SK-N-SH treated with all-trans-retinoic acid at 6 μM for 48 hours (cell line): ENCODE measurements at places on chromosomes 12 and 14.

DNA sequence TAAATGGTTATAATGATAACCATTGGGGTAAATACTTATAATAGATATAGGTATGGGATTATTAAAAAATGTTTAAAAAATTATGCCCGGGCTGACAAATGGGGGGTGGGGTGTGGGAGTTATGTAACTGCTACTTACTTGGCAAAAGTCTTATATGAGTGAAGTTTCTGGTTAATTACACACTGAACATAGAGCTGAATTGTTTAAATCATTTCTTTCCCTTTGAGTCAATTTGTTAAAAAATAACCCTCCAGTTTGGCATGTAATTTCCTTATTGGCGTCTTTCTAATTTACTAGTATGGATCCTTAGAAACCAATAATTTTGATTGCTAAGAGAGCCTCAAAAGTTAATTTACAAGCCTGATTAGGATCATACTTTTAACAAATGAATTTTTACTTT lies 16.7 kb downstream of the PAH start:
- ATAC-seq, result no peak

- ATAC-seq, result peak; percentile 91
Measured at GRCh38 chr12:32533971-32534590, 134.7 kb downstream of the FGD4 start.

- ATAC-seq, result no peak
Measured at GRCh38 chr14:62661818-62662217, 383.4 kb downstream of the KCNH5 start.

GRCh38 chr14:104665657-104666522 lies 23.5 kb upstream of the INF2 start:
- peak; percentile 83 for ATAC-seq

DNA sequence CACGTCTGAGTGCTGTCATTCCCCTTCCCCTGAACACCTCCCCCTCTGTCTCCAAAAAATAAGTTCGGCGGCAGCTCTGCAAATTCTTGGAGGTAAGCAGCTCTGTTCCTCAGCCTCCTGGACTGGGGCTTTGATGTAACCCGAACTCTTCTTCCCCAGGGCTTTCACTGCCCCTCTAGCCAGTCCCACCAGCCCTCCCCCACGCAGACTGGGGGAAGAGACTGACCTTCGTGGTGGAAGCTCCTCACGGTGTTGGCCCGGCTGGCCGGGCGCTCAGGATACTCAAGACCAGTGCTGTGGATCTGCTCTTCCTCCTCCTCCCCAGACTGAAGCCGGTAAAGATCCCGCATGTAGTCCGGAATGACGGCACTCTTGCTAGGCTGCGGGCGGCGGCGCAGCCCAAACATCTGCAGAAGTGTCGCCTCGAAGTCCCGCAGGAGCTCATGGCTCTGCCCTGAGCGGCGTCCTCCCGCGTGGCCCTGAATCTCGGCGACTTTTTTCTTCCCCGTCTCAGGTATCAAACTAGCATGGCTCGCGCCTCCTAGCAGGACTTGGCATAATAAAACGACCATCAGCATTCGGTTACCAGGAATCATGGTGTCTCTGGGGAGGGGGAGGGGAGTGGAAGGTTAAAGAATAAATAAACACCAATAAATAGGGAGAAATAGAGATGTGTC lies 4.9 kb downstream of the BMP4 start:
- ATAC-seq, result no peak

DNA sequence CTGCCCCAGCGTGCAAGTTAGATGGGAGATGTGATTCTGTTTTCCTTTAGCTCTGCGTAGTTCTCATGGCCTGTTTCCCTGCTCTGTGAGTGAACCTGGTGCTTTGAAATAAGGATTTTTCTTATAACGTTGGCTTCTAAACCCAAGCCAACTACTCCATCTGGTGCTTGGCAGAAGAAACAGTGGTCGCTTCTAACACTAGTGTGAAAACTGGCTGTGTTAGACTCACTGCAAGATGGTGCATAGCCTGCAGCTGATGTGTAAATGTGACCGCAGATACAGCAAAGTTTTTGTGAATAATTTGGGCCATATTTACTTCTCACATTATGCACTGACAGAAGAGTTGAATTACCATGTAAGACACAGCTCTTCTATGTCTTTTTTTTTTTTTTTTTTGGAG lies 12.2 kb downstream of the GTF2H3 start:
- ATAC-seq, result no peak

DNA sequence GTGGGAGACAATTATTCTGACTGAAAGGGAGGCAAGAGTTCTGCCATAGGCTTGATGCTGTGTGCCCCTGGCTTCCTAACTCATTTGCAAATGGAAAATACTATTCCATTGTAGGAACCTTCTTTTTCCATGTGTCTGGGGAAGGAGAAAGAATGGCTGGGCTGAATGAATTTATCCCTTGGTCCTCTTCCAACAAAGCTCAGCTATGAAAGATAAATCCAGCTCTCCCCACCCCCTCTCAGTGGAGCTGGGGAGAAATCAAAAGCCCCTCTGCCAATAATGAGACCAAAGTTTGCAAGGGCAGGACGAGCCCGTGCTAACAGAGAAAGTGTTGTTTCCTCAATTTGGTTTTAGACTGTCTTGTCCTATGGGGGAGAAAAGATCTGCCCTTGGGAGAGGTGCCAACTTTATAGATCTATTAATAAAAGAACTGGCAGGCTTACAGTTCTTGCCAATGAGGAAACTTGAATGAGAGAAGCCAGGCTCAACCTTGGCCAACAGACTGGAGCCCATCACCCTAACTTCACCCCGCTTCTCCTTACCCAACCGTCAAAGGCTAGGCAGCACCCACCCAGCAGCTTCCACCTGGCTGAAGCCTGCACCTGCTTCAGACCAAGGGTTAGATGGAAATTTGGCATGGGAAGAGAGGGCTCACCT lies 8.9 kb upstream of the TCL1B start:
- no peak for ATAC-seq

DNA sequence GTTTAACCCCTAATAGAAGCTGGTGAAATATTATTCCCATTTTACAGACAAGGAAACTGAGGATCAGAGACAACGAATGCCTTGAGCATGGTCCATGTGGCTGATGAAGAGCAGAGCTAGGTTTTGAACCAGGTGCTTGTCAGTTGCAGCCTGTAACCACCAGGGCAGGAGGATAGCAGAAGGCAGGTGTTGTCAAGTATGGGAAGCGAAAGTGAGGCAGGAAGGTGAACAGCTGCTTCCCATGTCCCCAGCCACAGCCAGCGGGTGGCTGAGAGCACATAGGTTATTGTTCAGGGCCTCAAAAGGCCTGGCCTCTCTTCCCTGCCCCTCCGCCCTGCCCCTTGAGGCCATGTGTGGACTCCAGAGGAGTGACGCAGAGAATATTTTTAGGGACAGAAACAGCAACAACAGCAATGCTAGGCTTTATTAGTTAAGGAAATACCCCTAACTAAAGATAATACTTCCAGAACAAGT lies 39.6 kb downstream of the IQSEC3 start:
- ATAC-seq, result no peak

- no peak for ATAC-seq
Measured at GRCh38 chr12:109631751-109632150, 58.2 kb downstream of the MVK start.

DNA sequence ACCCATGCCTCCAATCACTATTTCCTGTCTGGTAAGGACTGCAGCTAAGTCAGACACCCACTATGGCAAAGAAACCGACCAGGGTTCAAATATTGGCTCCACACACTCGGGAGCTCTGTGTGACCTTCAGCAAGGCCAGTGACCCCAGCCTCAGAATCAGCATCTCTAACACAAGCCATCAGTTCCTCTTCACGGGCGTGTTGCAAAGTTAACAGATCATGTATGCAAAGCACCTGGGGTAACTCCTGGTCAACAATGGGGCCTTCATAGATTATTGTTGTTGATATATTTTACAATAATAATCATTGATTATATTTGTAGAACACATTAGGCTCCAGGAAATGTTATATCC lies 6.2 kb upstream of the FAM222A start:
- ATAC-seq, result no peak

DNA sequence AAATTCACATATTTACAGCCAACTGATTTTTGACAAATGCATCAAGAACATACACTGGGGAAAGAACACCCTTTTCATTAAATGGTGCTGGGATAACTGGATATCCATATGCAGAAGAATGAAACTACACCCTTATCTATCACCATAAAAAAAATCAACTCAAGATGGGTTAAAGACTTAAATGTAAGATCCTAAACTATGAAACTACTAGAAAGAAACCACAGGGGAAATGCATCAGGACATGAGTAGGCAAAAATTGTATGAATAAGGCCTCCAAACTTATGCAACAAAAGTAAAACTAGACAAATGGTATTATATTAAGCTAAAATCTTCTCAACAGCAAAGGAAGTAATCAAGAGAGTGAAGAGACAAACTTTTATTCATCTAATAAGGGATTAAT lies 242.6 kb downstream of the CPNE8 start:
- ATAC-seq, result no peak

DNA sequence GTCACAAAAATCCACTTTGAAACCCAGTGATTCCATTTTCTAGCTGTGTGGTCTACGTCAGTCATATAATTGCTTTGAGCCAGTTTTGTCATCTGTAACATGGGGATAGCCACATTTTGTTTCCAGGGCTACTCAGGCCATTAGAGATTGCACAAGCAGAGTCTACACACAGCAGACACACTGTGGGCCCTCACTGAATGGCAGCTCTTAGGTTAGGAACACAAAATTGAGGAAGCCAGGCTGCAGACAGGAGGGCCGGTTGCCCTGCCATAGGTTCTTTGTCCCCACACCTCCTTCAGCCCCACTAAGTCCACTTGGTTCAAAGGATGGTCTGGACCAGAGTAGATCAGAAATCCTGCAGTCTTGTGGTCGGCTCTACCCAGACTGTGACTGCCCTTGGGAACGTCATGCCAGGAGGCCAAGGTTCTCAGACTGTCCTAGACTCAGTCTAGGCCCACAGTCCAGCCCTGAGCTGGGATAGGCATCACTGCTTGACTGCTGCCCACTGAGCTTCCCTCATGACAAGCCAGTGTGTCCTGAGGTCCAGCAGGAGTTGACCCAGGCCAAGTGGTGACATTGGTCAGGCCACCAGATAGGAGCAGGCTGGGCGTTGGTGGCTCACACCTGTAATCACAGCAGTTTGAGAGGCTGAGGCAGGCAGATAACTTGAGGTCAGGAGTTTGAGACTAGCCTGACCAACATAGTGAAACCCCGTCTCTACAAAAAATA lies 3.8 kb upstream of the MYH7 start:
- ATAC-seq, result no peak

DNA sequence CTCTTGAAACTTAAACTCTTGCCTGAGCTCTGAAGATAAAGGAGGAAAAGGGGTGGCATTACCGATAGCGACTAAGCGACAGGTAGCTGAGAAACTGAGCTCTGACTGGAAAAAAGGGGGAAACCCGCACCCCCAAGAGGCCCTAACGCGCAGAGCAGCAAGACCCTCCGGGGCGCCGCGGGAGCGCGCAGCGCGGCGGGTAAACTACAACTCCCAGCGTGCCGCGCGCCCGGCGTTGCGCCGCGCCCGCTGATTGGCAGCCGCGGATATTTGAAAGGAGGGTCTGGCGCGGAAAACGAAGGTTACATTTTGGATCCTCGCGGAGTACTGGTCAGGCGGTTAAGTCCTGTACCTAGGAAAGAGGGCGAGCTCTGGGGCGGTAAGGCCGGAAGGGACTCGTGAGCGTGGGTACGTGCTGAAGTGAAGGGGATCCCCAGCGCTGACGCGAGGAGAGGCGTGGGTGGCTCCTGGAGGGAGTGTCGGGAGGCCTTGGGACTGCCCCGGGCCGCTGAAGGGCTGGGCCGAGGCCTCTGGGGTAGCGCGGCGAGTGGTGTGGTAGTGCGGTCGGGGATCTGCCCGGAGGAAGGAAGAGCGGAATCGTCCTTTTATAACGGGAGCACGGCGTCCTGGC lies at the start of gene ESPL1:
TSS of gene ESPL1 (plus strand) at position 301 of the 631 bp plus-strand sequence. CDS start 468 bp downstream, outside the sequence.
- peak; percentile 93 for ATAC-seq

GRCh38 chr12:981176-981828 lies 9.7 kb upstream of the ERC1 start:
- no peak for ATAC-seq

GRCh38 chr14:52043690-52044089 lies 25.2 kb downstream of the NID2 start:
- ATAC-seq, result peak; percentile 77

DNA sequence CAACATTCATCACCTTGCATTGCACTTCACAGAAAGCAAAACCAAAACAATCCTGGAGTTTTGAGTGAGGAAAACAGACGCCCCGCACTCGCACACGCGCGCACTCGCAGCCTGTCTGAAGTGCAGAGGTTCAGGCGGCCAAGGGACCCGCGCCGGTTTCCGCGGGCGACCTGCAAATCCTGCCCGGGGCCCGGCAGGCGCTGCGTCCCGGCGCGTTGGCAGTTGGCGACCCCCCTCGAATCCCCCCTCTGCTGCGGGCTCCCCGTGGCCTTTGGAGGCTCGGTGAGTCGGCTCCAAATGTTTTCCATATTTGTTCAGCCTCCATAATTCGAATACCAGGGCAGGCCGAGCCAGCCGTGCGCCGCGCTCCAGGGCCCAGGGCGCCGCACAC lies at the start of gene SSPN:
TSS of gene SSPN (plus strand) at position 324 of the 391 bp plus-strand sequence. CDS start 100 bp downstream, outside the sequence.
- peak; percentile 60 for ATAC-seq

GRCh38 chr14:95504135-95505029 lies 12.1 kb downstream of the SYNE3 start:
- no peak for ATAC-seq

GRCh38 chr12:3421191-3421978 lies 69.6 kb upstream of the PRMT8 start:
- ATAC-seq, result no peak

- no peak for ATAC-seq
Measured at GRCh38 chr14:68562911-68563250, 230.0 kb downstream of the ZFP36L1 start.

DNA sequence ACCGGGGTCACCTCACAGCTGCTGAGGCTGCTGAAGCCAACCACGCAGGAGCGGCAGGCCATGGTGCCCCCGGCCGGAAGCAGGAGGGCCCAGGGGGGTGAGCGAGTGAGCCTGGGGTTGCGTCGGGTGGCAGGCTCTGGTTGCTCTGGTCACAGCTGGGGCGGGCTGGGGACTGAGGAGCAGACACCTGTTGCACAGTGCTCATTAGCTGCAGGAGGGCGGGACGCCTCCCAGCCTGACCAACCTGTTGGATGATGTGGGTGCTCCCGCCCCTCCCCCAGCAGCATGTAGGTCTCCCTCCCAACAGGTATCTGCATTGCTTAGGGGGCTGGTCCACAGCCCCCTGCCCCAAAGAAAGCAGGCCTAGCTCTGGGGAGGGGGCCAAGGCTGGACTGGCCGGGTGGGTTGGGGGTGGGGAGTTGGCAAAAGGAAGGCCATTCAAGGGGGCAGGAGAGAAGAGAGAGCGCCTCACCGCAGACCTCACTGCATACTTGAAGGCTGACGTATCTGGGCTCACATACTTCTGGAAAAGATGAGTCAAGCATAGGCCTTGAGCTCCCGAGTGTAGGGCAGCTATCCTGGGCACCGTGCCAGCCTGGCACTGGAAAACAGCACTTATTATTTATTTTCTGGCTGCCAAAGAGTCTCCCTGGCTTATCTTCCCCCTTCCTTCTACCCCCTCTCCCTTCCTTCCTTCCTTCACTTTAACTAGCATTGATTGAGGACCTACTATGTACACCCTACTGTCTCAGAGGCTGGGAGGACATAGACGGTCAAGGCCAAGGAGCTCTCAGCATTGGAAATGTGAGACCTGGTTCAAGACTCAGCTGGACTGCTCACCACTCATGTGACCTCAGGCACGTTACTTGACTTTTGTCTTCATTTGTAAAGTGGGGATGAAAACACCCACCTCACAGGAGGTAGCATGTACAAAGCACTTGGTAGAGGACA lies at the start of gene KRT80:
TSS of gene KRT80 (minus strand) at position 174 of the 951 bp plus-strand sequence. CDS start at position 62, 112 bp downstream.
- peak; percentile 86 for ATAC-seq

GRCh38 chr12:79955561-79955960 lies 20.7 kb upstream of the PPP1R12A start:
- ATAC-seq, result no peak

GRCh38 chr12:94240171-94240570 lies 91.8 kb downstream of the PLXNC1 start:
- no peak for ATAC-seq
